ENCODE measurements at places on chromosomes 7 and 10.
A peak's percentile ranks its signal among the peaks of the same experiment; 100 is the strongest.

DNA sequence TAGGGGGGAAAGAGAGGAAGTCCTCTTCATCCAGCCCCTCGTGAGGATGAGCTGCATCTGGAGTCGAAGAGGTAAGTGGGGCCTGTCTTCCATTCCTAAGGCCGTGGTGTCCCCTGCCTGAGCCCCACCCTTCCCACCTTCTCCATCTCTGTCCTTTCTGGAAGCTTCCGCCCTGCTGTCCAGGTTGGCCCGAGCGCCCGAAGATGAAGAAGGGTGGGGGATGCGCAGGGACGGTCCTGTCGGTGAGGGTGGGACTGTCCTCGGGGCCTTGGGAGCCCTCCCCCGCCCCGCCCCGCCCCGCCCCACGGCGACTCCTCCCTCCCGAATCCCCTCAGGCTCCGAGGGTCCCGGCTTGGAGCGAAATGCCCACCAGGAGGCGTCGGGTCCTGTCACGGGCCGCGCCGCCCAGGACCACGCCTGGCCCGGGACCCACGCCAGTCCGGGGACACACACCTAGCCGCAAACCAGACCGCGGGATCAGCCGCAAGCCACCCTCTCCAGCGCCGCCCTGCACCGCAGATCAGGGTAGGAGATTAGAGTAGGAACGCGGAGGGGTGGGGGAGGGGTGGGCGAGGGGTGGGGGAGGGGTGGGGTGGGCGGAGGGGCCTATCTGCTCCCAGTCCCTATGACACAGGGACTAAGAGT, 15.3 kb downstream of the GPRIN2 start:
- DNase-seq = peak; percentile 17

DNA sequence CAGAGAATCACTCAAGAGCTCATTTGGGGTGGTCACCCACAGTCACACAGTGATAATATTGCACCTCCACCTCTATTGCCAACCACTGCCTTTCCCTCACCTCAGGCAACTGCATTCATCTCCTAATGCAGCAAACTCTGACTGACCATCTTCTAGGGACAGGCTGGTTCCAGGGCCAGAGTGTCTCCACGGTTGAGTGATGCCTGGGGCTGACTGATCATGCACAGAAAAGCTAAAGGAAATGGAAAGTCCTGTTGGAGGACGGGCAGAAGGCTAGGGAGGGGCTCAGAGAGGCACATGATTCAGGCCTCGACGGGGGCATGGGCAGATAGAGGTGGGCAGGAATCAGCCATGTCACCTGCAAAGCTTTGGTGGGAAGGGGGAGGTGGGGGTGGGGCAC, 127.1 kb upstream of the TNS3 start:
- no peak for DNase-seq

DNA sequence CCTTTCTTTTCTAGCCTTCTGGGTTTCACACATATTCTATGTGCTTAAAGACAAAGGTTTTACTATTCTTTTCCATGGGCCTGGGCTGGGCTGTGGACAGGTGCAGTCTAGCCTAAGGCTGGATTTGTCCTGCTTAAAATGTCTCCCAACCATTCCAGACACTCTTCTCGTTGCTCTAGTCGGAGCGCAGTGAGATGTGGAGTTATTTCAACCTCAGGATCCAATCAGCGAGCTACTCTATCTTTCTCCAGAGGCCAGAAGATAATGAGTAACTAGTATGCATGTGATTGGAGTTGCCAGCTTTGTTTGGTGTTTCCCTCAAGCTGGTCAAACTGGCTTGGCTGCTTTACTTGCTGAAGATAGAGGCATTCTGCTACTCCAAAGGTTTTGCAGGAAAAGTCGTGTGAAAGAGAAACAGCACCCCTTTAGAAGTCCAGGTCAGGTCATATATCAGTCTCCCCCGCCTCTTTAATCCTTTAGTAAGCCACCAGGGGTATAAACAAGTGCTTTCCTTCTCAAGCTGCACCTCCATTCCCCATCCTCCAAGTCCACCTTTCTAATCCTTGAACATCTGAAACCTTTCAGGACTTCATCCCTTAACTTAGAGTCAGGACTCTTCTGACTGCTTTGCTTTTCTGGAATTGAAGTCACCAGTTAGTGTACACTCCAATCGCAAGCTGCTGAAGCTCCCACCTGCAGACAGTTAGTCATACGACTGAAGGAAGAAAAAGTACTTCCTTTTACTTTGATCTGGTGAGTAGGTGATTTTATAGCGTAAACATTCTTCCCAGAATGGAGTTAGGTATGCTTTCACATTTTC, 78.8 kb downstream of the DNMBP start:
- DNase-seq = no peak

DNA sequence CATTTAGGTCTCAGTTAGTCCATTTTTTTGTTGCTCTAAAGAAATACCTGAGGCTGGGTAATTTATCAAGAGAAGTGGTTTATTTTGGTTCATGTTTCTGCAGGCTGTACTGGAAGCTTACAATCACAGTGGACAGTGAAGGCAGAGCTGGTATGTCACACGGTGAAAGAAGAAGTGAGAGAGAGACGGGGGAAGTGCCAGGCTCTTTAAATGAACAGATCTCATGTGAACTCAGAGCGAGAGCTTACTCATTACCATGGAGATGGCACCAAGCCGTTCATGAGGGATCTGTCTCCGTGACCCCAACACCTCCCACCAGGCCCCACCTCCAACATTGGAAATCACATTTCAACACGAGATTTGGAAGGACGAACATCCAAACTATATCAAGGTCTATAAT, 18.9 kb upstream of the PNLIPRP3 start:
- no peak for DNase-seq

- no peak for DNase-seq
Observed at GRCh38 chr7:105810556-105810955, 65.8 kb downstream of the ATXN7L1 start.

- DNase-seq = peak; percentile 47
Observed at GRCh38 chr7:37942934-37943610, 22.6 kb downstream of the EPDR1 start.

- no peak for DNase-seq
Observed at GRCh38 chr7:149280661-149281507, 18.9 kb downstream of the ZNF783 start.

DNA sequence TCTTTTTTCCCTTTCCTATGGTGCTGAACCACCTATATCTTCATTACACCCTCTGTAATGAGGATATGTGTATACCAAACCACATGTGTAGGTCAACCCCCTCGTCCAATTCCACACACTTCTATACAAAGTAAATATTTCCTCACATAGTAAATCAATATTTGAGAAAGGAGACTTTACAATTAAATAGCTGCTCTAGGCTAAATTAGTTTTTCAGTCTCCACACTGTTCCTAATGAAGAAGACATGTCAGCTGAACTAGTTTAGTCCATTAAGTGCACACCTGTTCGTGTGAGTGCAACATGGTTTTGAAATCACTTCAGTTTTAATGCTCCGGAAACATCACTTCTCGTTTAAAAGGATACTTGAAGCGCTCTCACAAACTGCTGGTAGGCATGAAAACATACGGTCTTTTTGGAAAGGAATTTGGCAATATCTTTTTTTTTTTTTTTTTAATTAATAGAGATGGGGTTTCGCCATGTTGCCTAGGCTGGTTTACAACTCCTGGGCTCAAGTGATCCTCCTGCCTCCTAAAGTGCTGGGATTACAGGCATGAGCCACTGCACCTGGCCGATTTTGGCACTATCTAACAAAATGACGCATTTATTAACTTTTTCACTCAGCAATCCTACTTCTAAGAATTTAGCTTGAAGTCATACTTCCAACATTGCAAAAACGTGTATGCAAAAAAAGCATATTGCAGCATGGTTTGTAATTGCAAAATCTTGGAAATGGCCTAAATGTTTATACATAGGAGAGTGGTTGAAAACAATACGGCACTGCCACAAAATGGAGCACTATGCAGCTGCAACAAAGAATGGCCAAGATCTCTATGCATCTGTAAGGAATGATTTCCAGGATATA, 2.1 kb upstream of the XRCC2 start:
- no peak for DNase-seq

DNA sequence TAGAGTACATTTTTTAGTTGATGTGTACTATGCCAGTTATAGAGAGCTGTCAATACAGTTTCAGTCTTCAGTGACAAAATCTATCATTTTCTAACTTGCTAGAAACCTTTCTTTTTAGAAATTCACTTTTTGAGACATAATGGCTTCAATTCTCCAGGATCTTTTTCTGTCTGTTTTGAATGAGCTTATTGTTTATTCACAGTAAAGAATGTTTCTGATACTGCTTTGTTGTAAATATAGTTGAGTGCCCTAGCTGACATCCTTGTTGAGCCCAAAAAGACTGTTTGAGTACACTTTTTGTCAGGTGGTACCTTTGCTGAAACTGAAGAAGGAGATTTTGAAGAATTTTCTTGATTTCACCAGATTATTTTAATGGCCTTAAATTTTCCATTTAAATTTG, 139.9 kb downstream of the PPP1R9A start:
- DNase-seq = no peak

- no peak for DNase-seq
Observed at GRCh38 chr7:154472343-154472742, 420.1 kb downstream of the DPP6 start.

DNA sequence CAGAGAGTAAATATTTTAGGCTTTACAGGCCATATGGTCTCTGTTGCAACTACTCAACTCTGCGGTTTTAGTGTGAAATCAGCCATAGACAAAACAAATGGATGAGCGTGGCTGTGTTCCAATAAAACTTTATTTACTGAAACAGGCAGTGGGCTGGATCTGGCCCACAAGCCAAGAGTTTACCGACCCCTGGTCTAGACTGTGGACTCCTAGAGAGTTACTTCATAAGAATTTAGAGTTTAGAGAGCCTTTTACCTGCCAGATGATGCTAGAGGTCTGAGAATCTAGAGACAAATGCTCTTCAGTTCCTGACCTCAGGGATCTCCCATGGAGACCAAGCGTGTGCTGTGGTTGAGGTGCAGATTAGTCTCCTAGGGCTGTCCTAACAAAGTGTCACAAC, 174.8 kb downstream of the PTEN start:
- DNase-seq = no peak

- DNase-seq = peak; percentile 48
Observed at GRCh38 chr7:106542550-106543220, 118.3 kb downstream of the CCDC71L start.

GRCh38 chr10:124065382-124066125, 27.8 kb downstream of the CHST15 start:
- no peak for DNase-seq

DNA sequence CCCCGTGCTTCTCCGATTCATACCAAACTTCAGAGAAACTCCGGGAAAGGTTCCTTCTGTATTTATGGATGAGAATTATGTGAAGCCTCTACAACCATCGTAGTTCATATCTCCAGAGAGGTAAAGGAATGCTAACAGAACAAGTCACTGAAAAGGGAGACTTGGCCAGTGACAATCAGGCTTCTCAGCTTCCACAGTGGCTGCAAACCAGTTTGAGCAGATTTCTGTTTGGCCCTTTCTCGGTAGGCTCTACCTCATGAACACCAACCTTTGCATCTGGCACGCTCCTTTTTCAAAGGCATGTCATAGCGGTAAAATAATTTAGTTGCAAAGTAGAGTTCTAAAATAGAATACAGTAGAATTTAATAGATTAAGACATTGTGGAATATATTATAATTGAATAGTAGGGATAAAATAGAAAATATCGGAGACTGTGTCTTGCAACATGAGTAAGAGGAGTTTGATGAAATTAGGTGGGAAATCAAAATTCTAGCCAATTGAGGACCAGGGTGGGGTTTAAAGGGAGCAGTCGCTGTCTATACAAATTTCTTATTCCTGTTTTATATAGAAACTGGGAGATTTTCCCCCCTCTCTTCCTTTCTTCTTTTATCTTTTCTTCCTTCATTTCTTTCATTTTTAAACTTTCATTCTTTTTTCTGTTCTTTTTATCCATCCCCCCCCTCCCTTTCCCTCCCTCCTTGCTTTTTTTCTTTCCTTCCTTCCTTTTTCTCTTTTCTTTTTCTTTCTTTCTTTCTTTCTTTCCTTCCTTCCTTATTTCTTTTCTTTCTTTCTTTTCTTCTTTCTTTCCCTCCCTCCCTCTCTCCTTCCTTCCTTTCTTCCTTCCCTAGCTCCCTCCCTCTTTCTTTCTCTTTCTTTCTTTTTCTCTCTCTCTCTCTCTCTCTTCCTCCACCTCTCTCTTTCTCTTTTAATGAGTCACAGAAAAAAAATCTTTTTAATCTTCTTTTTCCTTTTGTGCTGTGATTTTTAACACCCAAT, 161.5 kb upstream of the KLF6 start:
- no peak for DNase-seq

GRCh38 chr7:34237493-34237849, 332.1 kb downstream of the BMPER start:
- DNase-seq = no peak

DNA sequence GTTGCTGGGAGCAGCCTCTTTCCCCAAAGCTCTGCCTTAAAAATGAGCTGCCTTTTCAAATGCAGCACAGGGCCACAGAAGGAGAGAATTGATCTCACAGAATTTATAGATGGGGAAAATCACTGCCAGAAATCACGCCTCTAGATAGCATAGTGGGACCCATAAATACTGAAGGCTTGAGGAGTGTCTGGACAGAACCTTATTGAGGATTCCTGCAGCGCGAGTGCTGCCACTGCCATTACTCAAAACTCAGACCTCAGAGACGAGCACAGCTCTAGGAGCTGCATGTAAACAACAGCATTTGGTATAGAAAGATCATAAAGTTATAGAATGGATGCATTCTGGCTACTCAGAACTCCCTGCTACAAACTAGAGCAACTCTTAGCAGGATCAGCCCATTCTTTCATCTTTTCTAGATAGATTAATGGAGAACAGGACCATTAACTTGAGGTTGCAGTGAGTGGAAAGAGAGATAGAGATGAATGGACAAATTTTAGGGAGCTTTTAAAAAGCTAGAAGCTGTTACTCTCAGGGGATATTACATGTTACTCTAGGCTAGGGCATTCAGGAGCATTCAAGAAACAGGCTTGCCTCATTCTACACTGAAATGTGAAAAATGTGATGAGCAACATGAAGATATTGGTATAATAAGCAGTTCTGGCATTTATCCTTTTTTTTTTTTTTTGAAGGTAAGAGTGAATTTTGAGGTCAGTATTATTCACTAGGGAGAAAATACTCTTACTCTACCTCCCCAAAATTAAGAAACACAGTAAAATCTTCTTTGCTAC, 267.2 kb upstream of the SLC26A5 start:
- no peak for DNase-seq

DNA sequence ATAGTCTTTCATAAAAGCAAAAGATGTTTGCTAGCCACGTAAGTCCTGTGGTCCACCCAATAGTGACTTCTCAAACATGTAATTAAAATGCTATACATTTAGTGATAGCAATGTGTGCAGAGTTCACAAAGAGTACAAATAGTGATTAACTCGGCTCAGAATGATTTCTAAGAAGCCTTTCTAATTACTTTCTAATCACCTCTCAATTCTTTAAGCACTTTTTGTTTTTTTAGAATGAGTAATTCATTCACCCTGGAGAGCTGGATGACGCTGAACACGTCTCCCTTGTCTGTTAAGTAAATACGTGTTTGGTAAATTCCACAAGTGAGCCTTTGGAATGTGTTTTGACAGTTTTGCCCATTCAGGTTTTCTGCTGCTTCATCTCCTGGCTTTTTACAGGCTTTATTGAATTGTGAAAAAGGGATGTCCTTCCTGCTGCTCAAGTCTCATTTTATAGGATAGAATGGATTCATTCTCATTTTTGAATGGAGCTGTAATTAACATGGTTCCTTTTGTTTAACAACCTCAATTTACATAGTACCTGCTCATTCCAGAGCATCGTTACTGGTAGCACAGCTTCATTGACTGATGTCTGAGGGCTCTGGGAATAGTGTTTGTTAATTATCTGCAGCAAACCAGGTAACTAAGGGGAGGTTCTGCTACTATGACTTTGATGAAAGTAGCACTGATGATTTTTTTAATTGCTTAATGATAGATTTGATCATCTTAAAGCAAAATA, 212.1 kb downstream of the VTI1A start:
- no peak for DNase-seq

GRCh38 chr10:91214911-91215310, 5.6 kb upstream of the PCGF5 start:
- DNase-seq = no peak

Data from uterus (tissue), 4 donors.